Calu3 (cell line): ENCODE measurements at places on chromosomes 3 and 15.

DNA sequence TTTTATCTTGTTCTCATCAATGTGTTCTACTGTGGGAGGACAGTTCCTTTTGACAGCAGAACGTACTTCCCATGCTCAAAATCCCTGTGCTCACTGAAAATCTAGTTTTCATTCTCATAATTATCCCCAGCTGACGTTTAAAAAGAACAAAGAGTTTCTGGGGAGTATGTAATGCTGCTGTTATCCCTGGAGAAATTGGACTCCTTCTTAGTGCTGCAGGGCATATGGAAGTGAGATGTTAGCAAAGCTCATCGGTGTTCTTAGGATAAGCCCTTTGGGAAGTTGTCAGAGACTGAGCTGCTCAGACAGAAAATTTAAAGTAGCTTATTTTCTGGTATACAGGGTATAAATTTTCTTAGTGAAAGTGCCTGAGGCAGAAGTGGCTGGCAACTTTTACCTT lies 66.5 kb downstream of the CDAN1 start:
- no peak for DNase-seq

- peak; percentile 25 for DNase-seq
Observed at GRCh38 chr3:148226246-148226645, 471.5 kb upstream of the AGTR1 start.

GRCh38 chr15:65839354-65839901 lies 29.9 kb upstream of the RAB11A start:
- no peak for DNase-seq

GRCh38 chr3:172595664-172596393 lies 72.6 kb upstream of the TNFSF10 start:
- DNase-seq: peak; percentile 67

DNA sequence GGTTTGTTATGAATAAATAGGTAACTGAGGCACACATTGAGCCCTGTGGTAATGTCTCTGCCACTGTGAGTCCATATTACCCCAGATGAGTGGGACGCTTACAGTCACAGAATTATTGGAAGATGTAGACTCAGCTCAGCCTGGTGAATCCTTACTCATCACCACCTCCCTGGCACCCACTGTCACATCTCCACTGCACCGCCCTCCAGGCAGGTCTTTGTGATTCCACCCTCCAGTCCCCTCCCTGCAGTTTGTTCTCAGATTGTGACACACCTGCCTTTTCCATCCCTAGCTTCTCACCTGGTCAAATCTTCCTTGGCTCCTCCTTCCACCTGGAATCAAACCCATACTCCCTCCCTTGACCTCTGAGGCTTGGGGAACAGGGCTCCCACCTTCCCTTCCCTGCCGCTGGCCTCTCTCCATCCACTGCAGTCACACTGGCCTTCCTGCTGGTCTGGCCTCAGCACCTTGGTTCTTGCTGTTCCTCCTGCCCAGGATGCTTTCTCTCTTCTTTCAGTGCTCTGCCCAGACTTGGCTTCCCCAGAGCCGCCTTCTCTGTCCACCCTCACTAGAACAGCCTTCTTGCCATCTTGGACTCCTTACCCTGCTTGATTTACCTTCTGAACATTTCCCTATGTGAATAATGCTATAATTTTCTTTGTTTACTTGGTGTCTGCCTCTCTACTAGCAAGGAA lies 9.4 kb downstream of the SLC6A20 start:
- no peak for DNase-seq

DNA sequence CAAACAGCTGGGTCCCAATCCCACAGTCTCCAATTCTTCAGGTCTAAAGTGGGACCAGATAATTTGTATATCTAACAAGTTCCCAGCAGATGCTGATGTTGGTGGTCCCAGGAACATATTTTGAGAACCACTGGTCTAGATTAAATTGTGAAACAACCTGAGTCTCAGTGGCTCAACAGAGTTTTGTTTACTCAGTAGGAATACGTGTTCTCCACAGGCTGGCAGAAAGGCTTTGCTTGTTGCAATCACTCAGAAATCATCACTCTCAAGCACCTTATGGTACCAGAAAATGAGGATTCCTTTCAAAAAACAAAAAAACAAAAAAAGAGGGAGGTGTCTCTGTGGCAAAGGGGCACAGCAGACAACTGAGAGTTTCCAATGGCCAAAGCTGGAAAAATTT lies 118.0 kb downstream of the TNIK start:
- no peak for DNase-seq

- DNase-seq: peak; percentile 89
Observed at GRCh38 chr3:155382396-155383042, 89.0 kb upstream of the STRIT1 start.

DNA sequence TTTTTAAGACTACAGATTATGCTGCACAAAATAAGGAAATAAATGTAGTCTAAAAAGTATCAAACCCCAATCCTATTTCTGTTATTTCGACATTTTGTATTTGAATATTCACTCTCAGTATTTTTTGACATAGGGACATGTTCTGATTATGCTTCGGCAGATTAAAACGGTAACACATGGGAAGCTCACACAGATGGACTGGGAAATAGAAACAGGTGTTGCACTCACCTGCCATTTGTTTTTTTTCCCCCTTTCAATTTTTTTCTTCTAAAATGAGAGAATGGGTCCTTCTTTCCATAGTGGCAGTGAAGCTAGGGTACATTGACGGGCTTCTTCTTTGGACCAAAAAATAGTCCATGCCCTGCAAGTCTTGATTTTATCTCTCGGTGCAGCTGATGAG lies 163.1 kb downstream of the MYRIP start:
- DNase-seq: no peak

- DNase-seq: peak; percentile 43
Observed at GRCh38 chr3:5194801-5195509, 7.4 kb downstream of the EDEM1 start.

DNA sequence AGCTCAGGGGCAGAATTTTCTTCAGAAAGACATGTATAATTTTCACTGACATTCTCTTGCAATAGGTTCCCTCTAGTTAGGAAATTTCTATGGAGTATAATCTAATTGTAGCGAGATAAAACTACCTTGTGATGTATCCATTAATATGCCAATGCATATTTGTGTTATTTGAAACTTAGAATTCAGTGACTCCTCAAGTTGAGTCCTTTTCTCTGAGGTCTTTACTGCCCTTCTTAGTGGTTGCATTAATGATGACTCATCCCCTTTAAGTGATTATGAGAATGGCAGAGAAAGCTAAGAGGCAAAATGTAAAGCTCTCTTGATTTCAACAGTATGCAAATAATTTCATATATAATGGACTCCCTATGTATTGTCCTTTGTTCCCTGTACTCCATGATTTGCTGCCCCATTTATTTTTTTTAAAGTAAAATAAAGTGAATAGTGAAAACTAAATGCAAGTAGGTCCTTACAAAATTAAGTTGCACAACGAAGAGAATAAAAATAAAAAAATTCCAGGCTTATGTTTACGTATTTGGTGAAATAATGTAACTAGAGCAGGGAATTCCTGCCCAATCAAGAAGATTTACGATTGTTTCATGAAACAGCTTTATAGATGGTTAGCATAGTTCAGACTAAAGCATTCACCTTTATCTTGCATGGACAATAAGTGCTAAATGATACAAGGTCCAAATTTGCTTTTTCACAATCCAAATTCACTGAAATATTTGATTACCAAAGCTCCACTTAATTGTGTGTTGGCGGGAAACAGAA lies 78.1 kb downstream of the ZPLD1 start:
- no peak for DNase-seq
